Naive B cell (primary cell): ENCODE measurements at places on chromosomes 12 and 14.

GRCh38 chr12:68482014-68482413 lies 128.7 kb upstream of the RAP1B start:
- DNase-seq, result no peak

DNA sequence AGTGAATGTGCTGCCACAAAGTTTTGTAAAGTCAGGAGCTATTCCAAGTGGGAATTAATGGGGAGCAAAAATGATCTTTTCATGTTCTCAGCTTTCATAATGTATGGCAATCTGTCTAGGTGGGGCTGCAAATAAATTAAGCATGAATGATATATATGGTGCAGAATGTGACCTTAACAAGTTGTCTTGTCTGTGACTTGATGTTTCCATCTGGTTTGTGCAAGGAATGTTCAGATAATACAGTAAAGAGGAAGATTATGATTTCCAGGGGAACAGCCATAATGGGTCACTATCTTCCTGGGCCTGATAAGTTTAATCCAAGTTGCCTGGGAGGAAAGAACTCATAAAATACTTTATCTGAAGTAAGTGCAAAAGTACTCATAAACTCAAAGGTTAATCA lies 1815.8 kb upstream of the FLRT2 start:
- DNase-seq, result no peak

- DNase-seq, result no peak
Measured at GRCh38 chr12:66665435-66665985, 13.4 kb downstream of the GRIP1 start.

- DNase-seq, result no peak
Measured at GRCh38 chr12:122403831-122404230, 18.6 kb downstream of the CLIP1 start.

DNA sequence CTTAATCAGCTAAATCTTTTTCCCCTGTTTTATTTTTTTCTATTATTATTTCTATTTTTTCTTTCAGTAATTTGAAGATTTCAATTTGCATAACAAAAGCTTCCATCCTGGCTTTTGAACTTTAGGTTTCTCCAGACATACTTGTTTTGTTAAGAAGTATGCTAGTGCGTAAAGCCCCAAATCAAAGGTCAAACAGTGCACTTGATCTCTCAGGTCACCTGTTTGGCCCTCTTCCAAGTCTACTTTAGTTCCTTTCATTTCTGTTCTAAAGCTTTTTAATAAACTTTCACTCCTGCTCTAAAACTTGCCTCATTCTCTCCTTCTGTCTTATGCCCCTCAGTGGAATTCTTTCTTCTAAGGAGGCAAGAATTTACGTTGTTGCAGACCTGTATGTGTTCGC lies 54.6 kb upstream of the ATXN7L3B start:
- DNase-seq, result no peak

DNA sequence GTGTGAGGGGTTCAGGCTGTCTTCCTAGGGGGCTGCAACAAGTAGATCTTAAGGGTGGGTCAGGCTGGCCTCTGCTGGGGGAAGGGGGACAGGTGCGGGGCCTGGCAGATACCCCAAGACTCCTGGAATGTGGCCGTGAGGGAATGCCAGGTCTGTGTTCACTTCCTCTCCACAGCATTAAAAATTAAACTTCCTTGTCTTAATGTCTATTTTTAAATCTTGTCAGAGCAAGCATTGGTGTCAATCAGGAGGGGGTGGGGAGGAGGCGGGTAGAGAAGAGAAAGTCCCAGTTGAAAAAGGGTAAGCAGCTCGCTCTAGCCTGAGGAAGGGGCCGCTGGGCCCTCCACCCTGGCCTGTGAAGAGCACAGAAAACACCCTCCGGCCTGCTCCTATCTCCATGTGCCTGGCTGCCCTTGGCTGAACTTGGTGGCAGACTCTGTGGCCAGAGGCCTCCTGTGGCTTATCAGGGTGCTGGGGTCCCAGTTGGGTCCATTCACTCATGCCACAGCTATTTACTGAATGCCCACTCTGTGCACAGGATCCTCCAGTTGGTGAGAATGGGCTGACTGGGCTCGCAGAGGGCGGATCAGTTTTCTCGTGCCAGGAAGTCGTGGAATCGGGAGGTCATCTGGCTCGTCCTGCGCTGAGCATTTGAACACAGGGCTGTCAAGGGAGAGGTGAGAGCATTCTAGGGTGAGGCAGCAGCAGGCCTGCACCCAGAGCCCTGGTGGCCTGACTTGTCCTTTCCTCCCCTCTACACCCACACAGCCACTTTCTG lies 128.8 kb downstream of the TSPAN9 start:
- DNase-seq, result no peak

- DNase-seq, result no peak
Measured at GRCh38 chr12:116551952-116552772, 7.0 kb upstream of the MAP1LC3B2 start.

DNA sequence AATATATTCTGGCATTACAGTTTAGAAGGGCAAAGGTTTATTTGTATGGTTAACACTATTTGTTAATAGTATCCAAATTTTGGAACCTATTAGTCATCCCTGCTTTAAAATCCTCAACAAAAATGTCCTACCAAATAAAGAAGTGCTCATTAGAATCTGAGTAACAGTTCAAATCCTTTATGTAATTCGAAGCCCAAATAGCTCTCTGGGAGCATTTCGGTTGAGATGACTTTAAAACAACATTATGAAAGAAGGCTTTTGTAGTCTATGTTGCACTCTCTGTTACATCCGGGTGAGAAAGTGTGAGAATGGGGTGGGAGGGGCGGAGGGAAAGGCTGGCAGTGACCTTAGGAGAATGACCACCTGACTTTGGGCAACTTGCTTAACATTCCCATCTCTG lies 59.7 kb downstream of the SLC38A1 start:
- no peak for DNase-seq

- DNase-seq, result no peak
Measured at GRCh38 chr12:1793426-1794210, 26.7 kb upstream of the LRTM2 start.

DNA sequence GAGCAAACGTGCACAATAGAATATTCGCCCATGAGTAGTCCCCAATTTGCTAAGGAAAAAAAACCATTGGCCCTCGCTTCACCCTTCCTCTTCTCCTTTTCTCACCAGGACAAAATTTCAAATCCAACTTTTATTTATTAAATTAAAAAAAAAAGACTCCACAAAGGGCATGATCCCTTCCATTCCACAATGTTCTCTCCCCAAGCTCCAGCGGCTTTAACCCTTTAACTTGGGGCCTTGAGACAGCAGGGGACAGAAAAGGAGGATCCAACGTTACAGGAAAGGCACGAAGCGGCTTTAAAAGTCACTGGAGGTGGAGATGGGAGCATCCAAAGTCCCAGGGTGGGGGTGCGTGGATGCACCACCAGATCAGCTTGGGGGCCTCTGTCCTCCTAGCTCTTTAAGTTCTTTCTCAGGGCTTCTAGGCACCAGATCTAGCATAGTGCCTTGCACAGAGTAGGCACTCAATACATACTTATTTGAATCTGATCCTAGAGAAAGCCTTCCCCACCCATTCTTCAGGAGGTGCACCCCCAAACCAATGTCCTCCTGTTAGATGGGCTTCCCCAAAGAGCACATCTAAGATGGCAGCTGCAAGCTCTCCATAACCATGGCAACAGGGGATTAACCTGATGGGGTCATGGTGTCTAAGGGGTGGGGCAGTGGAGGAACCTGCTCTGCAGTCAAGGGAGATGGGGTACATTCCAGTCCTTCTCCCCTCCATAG lies 5.2 kb upstream of the AAAS start:
- no peak for DNase-seq

DNA sequence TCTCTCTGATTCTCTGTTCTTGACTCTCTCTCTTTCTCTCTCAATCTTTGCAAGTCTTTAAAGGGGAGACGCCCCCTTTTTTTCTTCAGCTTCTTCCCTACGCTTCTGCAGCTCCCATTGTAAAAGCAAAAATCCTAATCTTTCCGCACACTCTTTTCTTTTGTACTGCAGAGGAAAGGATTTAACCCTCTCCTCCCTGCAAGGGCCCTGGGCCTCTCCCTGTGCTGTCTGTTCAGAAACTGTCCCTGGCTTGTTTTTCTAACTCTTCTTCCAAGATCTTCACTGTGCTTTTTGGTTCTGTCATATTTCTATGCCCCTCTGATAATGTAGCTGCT lies 10.9 kb upstream of the SALL2 start:
- DNase-seq, result no peak

- no peak for DNase-seq
Measured at GRCh38 chr14:104552738-104553125, 26.8 kb upstream of the C14orf180 start.

- DNase-seq, result no peak
Measured at GRCh38 chr12:96047229-96048211, 12.1 kb upstream of the LTA4H start.

DNA sequence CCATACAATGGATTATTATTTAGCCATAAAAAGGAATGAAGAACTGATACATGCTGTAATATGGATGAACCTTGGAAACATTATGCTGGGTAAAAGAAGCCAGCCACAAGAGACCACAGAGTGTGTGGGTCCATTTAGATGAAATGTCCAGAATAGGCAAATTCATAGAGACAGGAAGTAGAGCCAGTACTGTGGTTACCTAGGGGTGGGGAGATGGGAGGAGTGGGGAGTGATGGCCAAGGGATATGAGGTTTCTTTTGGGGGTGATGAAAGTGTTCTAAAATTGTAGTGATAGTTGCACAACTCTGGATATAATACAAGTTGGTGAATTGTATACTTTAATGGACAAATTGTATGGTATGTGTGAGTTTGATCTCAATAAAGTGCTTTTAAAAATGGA lies 18.6 kb downstream of the JDP2 start:
- no peak for DNase-seq

GRCh38 chr12:125198652-125199051 lies 133.4 kb downstream of the AACS start:
- DNase-seq, result no peak

GRCh38 chr12:111328138-111328537 lies 40.8 kb downstream of the PHETA1 start:
- DNase-seq, result no peak

- DNase-seq, result no peak
Measured at GRCh38 chr12:45852508-45852907, 123.0 kb downstream of the ARID2 start.

- DNase-seq, result no peak
Measured at GRCh38 chr14:71594821-71595220, 337.4 kb upstream of the RGS6 start.

- no peak for DNase-seq
Measured at GRCh38 chr14:26794731-26795130, 196.9 kb upstream of the NOVA1 start.

DNA sequence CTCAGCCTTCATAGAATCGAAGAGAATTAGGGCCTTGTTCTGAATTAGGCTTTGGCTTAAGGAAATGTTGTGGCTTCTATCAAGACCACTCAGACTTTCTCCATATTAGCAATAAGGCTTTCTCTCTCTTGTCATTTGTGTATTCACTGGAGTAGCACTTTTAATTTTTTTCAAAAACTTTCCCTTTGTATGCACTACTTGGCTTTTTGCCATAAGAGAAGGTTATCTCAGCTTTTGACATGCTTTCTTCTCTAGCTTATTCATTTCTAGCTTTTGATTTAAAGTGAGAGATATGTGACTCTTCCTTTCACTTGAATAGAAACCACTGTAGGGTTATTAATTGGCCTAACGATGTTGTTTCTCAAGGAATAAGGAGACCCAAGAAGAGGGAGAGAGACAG lies 244.2 kb downstream of the GPHN start:
- DNase-seq, result no peak

DNA sequence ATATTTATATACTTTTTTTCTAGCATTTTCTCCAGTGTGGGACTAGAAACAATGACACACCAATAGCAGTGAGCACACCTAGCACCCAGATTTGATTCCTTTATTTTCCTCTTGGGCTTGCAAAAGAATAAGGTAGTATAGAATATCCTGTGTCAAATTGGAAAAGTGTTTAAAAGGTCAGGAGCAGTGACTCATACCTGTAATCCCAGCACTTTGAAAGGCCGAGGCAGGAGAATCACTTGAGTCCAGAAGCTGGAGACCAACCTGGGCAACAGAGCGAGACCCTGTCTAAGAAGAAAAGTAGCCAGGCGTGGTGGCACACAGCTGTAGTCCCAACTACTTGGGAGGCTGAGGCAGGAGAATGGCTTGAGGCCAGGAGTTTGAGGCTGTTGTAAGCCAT lies 53.8 kb upstream of the SGPP1 start:
- no peak for DNase-seq

GRCh38 chr12:46219132-46219876 lies 49.5 kb downstream of the SLC38A1 start:
- DNase-seq, result no peak

DNA sequence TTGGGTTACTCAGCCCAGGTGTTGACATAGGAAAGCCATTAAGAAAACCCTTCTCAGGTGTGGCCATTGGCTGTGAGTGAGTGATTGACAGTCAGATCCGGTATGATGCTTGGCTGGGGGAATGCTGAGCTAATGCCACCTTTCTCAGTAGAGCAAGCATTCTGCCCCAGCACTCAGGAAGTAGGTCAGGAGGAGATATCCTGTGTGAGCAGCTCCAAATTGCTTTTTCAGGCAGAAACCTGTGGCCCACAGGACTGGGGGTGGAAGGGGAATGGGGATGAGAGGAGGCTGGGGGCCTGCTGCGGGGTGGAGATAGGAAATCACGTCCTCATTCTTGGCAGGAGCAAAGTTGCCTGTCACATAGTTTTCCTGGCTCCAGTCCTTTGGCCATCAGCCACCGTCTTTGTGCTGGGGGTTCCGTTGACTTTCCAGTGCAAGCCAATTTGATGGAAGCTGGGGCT lies 55.7 kb downstream of the NINJ2 start:
- DNase-seq, result no peak

- peak; percentile 25 for DNase-seq
Measured at GRCh38 chr12:123973552-123974341, 732 bp downstream of the ZNF664 start.

GRCh38 chr12:116333402-116333801 lies 55.9 kb upstream of the MED13L start:
- no peak for DNase-seq

- DNase-seq, result no peak
Measured at GRCh38 chr12:60522684-60523400, 927.0 kb downstream of the SLC16A7 start.

GRCh38 chr14:51006324-51006723 lies 62.0 kb upstream of the PYGL start:
- DNase-seq, result no peak

- DNase-seq, result no peak
Measured at GRCh38 chr14:105014032-105014431, 6.9 kb downstream of the CDCA4 start.

- no peak for DNase-seq
Measured at GRCh38 chr14:78182722-78183121, 12.5 kb downstream of the NRXN3 start.

GRCh38 chr14:46646796-46647195 lies 4.8 kb downstream of the RPL10L start:
- DNase-seq, result no peak

GRCh38 chr12:22046090-22046967 lies at the start of gene CMAS:
TSS of gene CMAS (plus strand) at chr12:22046218. CDS start at chr12:22046304, 86 bp downstream.
- peak; percentile 52 for DNase-seq

GRCh38 chr14:84485036-84485435 lies 1044.9 kb upstream of the FLRT2 start:
- no peak for DNase-seq

DNA sequence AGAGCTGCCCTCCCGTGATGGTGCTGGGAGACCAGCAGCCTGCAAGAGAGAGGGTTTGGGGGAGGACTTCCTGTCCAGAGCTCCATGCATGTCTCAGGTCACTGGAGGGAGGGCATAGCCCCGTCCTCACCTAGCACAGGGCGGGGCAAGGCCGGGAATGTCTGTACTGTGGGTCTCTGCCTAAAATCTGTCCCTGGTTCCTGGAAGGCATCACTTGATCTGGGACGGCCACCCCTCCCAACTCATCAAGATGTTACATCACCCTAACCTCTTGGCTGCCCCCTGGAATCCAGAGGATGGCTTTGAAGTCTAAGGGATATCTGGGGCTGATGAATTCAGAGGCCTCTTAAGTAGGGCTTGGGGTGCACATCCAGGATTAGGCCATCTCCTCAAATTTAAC lies 37.0 kb upstream of the MEG3 start:
- no peak for DNase-seq
